ENCODE measurements at places on chromosomes 5 and 9.
A peak's percentile ranks its signal among the peaks of the same experiment; 100 is the strongest.

DNA sequence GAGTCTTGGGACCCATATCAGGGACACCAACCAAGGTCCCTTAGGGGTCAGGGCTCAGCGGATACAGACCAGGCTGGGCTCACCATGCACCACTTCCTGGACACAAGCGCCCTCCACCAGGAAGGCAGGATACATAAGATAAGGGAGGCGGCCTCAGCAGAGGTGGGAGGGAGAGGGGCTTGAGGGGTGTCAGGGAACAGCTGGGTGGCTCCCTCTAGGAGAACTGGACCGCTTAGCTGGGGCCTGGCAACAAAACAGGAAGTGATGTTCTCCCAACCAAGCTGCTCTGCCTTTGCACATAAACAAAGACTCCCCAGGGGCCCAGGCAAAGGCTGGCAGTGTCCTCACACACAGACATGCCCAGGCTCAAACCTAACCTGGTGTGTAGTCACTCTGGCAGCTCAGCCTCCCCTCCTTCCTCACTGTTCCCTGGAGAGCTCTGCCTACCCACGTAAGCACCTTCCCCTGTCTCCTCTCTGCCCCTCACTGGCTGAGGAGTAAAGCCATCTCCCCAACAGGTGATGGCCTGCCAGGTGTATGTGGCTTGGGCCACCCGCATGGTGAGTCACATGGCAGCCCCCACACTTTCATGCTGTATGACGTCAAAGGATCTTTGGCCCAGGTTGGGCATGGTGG is 5.8 kb upstream of the BICD2 start:
- DNase-seq, result no peak

DNA sequence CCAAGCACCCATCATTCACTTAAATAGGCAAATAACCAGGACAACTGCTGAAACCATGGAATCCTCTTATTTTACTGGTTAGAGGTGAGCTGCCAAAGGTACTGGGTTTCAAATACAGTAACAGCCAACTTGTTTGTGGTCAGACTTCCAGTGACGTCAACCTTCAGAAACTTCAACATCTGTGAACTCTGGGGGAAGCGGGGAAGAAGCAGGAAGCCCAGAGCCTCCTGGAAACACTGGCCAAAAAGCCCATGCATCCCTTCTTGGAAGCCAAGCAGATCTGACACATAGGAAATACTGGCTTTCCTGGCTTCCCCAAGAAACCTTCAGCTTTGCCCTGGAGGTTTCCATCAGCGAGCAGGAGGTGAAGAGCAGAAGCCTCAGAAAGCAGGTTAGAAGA is 4.9 kb upstream of the FRRS1L start:
- DNase-seq, result no peak

DNA sequence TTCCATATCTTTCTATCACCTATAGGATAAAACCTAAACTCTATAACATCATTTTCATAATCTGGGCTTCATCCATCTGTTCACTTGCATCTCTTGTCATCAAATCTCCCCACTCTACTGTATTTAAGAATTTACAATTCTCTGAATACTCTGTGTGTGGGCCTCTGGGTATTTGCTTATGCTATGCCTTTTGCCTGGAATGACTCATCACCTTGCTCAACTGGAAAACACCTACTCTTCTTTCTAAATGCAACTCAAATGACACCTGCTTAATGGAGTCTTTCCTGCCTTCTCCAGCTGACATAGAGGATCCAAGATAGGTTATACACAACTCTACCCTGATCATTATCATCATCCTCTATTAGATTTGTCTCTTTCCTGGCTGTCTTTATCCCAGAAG is 421.7 kb downstream of the SPATA31D1 start:
- no peak for DNase-seq

- DNase-seq, result no peak
Measured at GRCh38 chr9:127523312-127523851, 72.1 kb downstream of the LRSAM1 start.

- DNase-seq, result no peak
Measured at GRCh38 chr5:154566146-154566680, 88.2 kb upstream of the HAND1 start.

DNA sequence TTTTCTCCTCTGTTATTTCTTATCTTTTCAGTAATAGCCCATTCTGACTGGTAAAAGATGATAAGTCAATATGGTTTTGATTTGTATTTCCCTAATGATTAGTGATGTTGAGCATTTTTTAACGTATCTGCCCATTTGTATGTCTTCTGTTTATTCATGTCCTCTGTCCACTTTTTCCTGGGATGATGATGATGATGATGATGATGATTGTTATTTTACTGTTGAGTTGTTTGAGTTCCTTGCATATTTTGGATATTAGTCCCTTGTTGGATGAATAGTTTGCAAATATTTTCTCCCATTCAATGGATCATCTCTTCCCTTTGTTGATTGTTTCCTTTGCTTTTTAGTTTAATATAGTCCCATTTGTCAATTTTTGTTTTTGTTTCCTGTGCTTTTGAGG is 27.0 kb downstream of the UTP15 start:
- peak; percentile 63 for DNase-seq

DNA sequence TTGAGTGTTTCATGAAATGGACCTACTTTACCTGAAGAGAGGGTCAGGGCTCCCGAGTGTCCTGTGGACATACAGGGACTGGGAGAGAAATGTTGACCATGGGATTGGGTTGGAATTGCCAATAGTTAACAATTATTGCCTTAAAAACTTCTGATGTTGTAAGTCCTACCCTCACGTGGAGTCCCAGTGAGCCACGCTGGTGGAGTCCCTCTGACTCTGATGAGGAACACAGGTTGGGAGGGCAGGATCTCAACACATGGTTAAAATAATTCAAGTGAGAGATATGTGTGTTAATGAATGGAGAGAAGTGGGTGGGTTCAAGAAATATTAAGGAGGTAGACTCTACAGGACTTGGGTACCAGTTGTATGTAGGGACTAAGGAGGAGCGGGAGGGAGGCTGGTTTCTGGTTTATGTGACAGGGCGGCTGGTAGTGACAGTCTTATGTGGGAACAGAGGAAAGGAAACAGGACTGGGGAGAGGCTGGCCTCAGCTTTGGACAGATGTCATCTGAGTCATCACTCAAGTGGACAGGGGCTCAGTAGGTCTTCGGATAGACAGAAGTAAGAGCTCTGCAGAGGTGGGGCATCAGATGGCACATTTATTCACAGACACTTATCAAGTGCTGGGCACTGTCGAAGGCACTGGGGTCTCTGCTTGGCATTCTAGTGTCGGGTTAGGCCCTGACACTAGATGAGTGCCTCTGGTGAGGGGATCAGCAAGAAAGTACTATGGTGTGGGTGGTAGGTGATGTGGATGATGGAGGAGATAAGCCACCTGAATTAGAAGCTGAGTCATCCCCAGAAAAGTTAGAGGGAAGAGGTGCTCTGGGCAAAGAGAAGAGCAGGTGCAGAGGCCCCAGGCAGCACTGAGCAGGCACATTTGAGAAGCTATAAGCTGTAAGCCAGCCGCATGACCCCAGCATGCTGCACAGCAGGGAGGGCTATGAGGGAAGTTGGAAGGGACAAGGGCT is 27.2 kb downstream of the MAML1 start:
- DNase-seq, result no peak

- no peak for DNase-seq
Measured at GRCh38 chr5:919356-920000, 26.8 kb downstream of the TRIP13 start.

- DNase-seq, result no peak
Measured at GRCh38 chr9:37324261-37324683, 98.2 kb upstream of the GRHPR start.

DNA sequence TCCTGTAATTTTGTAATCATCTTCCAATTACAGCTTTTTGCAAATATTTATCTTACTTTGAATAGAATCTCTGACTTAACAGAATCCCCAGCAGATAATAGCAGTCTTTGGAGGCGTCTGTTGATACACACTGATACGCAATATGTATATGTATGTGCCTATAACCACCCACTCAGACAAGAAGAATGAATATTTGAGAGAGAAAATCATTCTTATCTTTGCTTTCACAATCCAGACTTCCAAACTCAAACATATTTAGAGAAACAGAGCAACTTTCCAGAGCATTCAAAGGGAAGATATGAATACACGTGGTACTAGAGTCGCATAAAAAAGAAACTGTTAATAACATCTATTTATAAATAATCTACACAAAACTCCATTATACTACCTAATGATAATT is 6.1 kb downstream of the RORB start:
- no peak for DNase-seq

- no peak for DNase-seq
Measured at GRCh38 chr5:76490960-76491359, 87.9 kb downstream of the IQGAP2 start.

DNA sequence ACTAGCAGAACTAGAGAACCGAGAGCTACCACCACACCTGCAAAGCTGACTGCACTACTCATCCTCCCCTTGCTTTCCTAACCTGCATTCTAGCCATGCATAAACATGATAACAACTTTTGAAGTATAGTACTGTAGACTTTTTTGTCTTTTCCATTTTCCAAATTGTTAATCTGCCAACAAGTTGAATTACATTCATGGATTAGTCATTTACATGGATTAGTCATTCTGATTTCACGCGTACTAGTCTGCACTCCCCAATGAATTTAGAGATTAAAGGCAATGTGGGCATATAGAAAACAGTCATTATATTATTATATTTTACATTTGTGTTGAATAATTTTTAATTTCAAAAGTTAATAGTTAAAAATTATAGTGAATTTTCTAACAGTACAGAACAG is 81.4 kb downstream of the EDIL3 start:
- no peak for DNase-seq

Measured in HS-27A (cell line).